ENCODE measurements at places on chromosomes 5 and 9. TPM values are rescaled to one million over a fixed set of nuclear protein-coding genes. Genes with fewer than 3 reads are reported as not detected.

DNA sequence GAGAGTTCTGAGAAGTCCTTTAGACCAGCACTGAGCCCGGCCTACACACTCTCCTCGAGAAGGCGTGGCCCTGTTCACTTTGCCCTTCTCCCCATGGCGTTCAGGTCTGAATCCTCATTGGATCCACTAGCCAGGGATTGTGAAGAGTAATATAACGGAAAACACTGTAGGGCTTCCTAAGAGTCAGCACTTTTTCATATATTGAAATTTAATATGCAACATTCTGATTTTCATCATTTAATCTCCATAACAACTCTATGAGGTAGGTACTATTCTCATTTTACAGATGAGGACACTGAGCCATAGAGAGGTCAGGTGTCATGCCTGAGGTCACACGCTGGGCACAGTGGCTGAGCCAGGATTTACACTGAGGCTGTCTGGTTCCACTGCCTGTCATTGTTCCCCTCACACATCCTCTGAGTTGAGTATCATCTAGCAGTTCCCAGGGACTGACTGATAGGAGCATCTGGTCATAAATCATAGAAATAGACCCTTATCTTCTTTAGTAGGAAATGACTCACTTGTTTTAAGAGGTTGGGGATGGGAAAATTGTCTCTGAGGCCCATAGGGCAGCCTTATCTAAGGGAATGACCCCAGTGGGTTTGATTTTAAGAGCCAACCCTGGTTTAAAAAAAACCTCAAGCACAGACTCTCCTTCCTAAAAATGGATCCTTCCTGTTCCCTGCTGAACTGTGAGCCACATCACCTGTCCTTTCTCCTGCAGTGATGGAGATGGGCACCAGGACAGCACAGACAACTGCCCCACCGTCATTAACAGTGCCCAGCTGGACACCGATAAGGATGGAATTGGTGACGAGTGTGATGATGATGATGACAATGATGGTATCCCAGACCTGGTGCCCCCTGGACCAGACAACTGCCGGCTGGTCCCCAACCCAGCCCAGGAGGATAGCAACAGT lies 41.2 kb downstream of the THBS4 start:
- DNase-seq, result no peak

DNA sequence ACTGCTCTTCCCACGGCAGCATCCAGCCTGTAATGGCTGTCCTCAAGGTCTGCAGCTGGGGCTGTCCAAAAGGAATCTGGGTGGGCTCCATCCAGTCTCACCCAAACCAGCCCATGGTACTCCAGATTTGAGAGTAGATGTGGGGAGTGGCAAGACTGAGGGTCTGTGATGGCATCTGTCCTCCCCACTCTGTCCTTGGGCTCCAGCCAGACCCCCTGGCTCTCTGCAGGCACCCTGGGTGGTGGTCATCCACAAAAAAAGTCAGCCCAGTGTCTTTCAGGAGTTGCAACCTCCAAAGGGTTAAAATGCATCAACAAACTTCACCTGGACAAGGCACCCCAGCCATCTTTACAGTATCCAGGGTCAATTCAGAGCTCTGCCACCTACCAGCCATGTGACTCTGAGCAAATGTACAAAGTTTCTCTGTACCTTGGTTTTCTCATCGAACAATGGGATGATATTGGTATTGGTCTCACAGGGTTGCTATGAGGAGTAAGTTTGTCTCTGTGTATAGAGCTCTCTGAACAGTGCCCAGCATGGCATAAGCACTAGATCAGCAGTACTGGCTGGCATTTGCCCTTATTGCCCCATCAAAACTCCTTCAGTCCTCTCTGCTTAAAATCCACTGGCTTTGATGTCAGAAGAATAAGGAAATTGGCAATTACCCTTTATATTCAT lies 7.3 kb upstream of the S1PR3 start:
- no peak for DNase-seq

Gene BRINP1
- total RNA-seq, result 1.2 TPM

GRCh38 chr9:36214571-36214970 lies 23.9 kb downstream of the CLTA start:
- DNase-seq, result no peak

DNA sequence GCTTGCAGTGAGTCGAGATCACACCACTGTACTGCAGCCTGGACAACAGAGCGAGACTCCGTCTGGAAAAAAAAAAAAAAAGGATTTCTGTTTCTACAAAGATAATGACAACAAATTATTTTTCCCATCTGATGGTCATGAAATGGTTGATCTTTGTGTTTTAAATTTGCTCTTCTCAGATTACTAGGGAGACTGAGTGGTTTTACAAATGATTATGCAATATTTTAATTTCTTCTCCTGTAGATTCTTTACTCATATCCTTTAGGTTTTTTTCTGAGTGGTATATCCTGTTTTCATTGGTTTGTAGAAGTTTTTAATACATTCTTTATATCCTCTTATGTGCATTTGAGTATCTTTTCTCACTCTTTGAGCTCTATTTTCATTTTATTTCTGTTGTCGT lies 20.6 kb upstream of the AUH start:
- DNase-seq, result no peak

DNA sequence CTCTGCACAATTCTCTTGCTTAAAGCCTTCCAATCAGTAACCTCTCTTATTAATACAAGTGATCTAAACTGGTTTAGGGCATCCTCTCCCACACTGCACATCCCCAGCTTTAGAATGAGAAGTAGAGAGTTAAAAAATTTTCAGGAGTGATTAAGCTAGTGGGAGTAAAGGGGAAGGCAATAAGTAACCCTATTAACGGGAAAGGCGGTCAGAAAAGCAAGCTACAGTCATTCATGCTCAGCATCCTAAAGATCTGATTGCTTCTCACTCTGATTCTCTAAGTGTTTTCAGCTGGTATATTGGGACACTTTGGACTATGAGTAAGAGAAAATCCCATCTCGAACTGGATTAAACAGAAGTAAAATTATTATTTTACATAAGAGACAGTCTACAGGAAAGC lies 15.8 kb downstream of the CDH6 start:
- no peak for DNase-seq

- DNase-seq, result no peak
Observed at GRCh38 chr9:78682216-78682615, 385.3 kb downstream of the PSAT1 start.

- no peak for DNase-seq
Observed at GRCh38 chr5:181241393-181241975, 2.2 kb downstream of the RACK1 start.

Gene BTNL3
- not detected for total RNA-seq
